ENCODE measurements at places on chromosomes 16 and 17.

GRCh38 chr16:89722392-89723278 is 1.3 kb downstream of the ZNF276 start:
- no peak for DNase-seq

DNA sequence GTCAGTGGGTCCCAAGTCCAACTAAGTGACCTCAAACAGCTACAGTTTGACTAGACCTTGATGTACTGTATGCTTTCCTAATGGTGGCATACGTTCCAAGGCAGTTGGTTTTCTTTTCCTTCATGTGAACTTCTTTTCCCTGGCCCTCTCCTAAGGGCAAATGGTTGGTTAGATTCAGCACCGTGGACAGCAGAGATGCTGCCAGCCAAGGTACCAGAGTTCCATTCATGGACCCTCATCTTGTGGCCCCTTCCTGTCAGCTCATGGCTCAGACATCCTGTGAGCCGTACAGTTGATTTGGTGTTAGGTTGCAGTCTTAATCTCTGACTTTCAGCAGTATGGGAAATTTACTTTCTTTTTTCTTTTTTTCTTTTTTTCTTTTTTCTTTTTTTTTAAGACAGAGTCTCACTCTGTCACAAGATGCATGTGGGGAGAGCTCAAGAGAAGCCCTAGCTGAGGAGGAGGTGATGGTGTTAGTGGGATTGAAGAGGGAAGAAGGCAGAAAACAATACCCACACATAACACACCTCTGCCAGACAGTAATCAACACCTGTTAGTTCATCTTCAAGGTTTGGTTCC is 122.4 kb downstream of the USP31 start:
- no peak for DNase-seq

- no peak for DNase-seq
Observed at GRCh38 chr16:15033309-15033707, 22.6 kb downstream of the NTAN1 start.

- no peak for DNase-seq
Observed at GRCh38 chr17:69232650-69233049, 4.0 kb upstream of the ABCA10 start.

GRCh38 chr16:20073203-20074098 is at the start of gene GPR139:
Gene GPR139 (minus strand): TSS chr16:20073890. CDS start chr16:20073616, 274 bp downstream.
- DNase-seq: no peak

GRCh38 chr17:78272181-78272913 is 40.9 kb downstream of the TMEM235 start:
- no peak for DNase-seq

DNA sequence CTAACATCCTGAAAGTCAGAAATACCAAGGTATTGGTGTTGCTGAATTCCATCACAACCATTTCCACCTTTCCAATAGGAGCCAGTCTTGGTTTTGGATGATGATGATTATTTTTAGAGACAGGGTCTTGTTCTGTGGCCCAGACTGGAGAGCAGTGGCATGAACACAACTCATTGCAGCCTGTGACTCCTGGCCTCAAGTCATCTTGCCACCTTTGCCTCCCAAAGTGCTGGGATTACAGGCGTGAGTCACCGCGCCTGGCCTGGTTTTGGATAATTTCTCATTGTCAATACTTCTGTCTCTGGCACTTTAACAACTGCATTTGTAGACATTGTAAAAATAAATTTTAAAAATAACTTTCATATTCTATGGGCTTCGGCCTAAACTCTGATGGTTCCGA is 22.6 kb downstream of the STAT5B start:
- DNase-seq: no peak

All from stimulated activated CD8-positive, alpha-beta memory T cell treated with anti-CD3 and anti-CD28 coated beads, Interleukin-4, amount 100 ng/mL, for 4 hours (primary cell).